NCI-H345 (cell line): ENCODE measurements at places on chromosomes 6 and 20.
A peak's percentile ranks its signal among the peaks of the same experiment; 100 is the strongest.

GRCh38 chr20:22583773-22584521 lies 425 bp downstream of the FOXA2 start:
- peak; percentile 78 for DNase-seq

DNA sequence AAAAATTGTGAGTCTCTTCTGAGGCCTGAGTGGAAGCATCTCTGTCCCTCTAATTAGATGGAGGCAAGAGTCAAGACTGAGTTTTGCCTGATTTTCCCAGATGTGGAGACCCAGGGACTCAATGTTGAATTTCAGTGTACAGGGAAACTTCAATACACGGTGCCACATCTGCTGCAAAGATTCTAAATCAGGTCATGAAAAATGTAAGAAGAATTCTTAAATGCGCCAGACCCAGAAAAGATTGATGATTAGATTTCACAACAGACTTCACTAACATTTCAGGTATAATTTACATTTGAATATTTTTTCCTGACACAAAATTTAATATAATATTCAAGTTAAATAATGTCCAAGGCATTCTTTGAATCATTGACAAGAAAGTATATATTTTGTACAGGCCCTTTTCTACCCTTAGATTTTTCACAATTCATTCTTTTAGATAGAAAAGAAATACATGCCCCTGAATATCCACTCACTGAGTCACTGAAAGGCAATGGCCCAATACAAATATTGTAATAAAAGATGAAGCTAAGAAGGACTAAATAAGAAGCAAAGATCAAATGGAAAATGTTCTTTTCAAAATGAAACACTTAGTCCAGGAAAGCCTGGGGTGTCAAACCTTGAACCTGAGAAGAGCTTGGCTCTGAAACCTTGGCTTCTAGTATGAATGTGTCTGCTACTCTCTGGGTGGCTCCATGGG lies 18.2 kb upstream of the HDGFL1 start:
- no peak for DNase-seq

GRCh38 chr6:164035900-164036485 lies 621.5 kb downstream of the QKI start:
- DNase-seq, result peak; percentile 79

DNA sequence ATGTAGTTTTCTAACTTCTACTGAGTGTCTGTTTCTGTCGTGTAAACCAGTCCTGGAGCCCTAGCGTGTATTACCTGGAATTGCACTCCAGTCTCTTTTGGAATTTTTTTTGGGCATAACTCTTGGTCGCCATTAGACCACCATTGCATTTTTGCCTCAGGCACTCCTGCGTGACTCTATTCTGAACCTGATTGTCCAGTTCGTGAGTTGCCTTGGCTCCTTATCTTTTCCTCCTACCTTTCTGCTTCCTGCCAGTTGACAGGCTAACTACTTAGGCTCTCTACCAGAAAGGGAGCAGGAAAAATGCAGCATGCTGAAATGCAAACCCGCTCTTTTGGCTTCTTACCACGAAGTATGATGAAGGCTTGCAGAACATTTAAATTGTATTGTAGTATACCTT lies 490.9 kb upstream of the SOX4 start:
- DNase-seq, result no peak

DNA sequence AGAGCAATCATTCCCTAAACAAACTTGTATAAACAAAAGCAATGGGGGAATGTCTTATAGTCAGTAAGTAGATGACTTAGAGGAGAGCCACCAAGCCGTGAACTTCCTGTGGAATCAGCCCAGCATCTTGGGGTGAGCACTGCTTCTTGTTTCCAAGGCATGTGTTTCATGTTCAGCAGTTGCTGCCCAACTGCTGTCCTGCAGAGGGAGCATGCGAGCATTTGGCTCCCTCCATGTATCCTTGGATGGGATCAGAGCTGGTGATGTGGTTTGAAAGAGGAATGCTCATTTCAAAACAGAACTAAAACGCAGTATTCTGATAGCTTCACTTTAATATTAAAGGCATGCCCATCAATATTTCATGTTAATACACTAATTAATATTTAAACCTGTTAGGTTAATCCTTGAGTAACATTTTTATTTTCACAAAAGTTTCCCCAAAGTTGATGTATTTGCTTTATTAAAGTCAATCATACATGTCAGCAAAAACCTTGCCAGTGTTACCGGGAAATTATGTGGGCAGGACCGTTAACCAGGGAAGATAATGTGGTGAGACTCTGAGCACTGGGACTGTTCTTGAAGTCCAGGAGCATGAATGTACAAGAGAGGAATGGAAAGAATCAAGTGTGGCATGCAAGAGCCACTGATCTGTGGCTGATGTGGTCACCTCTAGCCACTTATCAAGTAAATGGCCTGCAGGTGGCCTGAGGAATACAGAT lies 172.1 kb upstream of the GGTLC1 start:
- DNase-seq, result peak; percentile 32

- DNase-seq, result no peak
Observed at GRCh38 chr6:157690441-157691210, 132.4 kb upstream of the SNX9 start.

DNA sequence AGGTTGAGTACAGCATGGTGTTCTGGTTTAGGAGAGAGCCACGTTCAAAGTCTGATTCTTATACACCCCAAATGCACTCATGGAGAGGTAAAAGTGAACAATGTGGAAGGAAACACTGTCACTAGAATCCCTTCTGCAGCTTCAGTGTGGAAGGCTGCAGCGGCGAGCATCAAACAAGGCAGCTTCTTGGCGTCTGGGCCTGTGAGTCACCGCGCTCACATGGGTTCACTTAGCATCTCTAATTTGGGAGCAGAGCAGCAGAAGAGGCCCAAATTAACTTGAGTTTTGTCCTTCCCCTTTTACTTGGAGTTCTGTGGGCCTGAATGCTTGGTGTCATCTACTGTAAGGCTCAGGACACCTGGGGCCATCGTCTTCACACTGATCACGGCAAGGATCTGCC lies 10.9 kb upstream of the E2F1 start:
- no peak for DNase-seq

DNA sequence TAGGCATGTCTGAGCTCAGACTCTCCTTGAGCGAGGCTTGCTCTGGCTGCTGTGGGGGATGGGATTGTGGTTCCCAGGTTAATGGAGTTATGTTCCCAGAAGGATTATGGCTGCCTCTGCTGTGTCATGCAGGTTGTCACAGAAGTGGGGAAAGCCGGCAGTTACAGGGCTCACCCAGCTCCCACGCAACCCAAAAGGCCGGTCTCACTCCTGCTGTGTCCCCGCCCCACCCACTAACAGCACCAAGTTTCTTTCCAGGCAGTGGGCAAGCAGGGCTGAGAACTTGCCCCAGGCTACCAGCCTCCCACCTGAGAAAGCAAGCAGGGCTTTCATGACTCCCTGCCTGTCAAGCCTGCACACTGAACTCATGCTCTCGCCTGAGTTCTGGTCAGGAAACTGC lies 750.5 kb downstream of the FRK start:
- DNase-seq, result no peak

- DNase-seq, result no peak
Observed at GRCh38 chr6:111263837-111264236, 176.5 kb downstream of the SLC16A10 start.

GRCh38 chr6:36594029-36594815 lies at the start of gene SRSF3:
Gene SRSF3, plus strand, starts transcription at chr6:36594362. Its CDS starts 2,401 bp downstream, at chr6:36596763.
- DNase-seq, result peak; percentile 98

DNA sequence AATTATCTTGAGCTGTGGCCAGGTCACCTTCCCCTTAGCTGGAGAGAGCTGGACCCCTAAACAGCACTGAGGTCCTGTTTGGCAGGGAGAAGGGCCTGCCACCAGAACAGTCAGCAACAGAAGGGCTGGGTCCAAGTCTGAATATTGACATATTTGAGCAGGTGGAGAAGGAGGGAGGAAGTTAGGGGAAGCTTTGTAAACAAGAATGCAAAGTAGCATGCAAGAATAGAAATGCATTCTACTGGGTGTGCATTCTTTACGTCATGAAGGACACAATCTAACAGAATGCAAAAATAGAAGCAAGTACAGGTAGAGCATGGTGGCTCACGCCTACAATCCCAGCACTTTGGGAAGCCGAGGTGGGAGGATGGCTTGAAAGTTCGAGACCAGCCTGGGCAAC lies 100.5 kb downstream of the QRSL1 start:
- no peak for DNase-seq

DNA sequence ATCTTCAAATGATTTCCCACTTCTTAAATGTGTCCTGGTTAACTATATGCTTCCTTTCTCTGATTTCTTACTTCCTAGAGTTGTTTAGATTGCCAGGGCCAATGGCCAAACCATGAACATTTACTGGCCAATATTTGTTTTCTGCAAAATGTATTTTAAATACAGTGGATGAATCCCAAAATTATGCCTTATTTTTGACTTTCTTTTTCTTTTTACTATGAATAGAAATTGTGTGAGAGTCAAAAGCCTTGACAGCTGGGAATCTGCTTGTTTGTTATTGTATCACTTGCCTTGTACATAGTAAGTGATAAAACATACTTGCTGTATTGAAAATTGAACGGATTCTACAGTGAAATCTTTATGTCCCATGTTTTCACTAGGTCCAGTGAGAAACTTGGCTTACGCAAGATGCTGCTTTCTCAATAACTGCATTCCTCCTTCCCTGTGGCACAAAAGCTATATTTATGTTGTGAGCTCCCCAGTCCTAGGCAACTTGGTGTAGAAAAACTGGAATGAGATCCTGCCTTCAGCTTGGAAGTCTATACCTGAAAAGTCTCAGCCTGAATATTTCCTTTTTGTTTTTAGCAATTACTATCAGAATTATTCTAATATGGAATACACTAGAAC lies 295.2 kb downstream of the EPHA7 start:
- DNase-seq, result no peak

DNA sequence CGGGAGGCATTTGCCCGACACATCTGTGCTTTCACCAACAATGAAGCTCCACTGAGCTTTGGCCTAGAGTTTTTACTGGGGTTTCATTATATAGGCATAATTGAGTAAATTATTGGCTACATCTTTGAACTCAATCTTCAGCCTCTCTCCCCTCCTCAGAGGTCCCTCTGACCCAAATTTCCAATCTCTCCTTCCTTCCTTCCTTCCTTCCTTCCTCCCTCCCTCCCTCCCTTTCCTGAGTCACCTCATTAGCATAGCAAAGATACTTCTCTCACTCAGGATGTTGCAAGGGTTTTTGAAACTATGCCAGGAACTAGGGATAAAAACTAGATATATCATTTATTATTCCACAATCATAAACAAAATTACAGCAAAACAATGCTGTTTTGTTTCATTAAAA lies 238.2 kb upstream of the PRND start:
- DNase-seq, result no peak

- no peak for DNase-seq
Observed at GRCh38 chr6:115194981-115195638, 852.3 kb upstream of the HS3ST5 start.

GRCh38 chr6:170180671-170181337 lies 110.1 kb downstream of the DLL1 start:
- no peak for DNase-seq

DNA sequence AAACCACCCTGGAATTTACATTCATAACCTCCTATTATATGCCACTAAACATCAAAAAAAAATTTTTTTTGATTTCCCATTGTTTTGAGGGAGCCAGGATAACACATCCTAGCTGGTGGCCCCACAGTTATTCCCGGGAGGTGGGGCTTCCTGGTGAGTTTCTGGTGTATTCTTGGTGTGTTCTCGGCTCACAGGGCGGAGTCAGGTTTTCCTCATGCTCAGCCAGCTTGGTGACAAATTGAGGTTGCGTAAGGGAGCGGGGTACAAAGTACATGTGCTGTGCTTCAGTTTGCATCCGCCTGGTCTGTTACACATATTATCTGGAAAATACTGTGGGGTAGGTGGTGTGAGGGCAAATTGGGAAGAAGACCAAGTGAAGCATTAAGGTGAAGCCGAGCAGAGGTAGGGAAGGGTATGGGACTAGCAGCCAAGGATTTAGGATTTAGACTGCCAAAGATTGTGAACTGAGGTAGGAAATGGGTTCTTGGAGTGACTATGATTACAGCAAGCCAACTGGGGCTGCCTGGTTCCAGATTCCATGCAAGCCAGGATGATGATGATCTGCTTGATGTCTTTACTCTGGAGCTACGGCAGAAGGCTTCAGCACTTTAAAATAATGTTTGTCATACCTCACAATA lies 46.2 kb upstream of the EEF1A1 start:
- DNase-seq, result no peak

DNA sequence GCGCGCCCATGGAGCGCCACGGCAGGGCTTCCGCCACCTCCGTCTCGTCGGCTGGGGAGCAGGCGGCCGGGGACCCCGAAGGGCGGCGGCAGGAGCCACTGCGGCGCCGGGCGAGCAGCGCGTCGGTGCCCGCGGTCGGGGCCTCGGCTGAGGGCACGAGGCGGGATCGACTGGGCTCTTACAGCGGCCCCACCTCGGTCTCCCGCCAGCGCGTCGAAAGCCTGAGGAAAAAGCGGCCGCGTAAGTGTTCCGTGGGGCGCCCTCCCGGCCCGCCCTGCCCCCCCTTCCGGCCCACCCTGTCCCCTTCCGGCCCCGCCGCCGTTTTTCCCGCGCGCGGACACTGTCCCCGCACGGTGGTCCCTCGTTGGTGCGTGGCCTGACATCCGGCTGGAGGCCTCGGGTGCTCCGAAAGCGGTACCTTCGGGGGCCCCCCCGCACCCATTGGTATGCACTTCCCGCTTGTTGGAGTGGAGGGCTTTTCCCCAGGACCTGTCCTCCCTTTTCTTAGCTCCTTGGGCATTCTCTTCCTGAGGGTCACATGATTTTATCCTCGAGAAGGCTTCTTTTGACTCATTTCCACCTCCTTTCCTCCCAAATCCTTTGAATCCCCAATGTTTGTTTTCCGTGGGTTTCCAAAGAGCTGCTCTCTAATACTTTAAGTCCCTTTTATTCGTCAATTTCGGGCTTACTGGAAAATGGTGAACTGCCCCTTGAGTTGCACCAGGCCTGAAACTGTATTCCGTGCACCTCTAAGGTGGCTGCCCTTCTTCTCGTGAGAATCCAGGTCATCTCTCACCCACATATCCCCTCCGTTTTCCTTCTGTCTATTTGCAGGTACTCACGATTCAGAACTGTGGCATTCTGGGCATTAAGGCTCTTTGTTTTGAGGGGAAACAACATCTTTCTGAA lies 556 bp downstream of the PANK2 start:
- DNase-seq, result peak; percentile 44

DNA sequence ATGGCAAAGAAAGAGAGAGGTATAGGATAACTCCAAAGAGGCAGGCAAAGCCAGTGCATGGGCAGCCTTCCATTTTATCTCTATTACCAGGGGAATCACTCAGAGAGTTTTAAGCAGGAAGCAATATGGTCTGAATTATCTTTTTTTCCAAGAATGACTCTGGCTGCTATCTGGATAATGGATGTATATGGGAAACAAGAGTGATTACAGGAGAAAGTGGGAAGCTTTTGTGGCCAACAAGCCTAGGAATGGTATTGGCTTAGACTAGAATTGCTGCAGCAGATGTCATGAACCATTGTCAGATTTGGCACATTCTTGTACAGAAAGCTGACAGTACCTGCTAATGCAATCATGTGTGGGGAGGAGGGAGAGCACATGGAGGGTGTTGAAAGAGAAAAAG lies 73.0 kb upstream of the BTBD3 start:
- DNase-seq, result no peak

DNA sequence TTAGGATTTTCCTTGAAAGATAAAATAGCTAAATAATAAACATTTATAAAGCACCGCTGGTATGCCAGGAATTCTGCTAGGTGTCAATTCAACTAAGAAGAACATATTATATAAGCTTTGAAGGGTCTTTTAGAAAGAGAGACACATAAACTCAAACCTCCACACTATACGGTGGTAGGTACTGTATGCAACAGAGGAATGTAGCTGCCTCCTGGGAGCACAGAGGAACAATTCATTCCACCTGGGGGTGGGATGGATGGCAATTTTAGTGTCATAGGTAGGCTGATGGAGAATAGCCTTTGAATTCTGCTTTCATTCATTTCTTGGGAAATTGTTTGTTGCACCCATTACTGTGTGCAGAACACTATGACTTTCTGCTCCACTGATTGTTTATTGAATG lies 447.1 kb upstream of the MAP3K7 start:
- no peak for DNase-seq

GRCh38 chr6:77774457-77774856 lies 121.6 kb downstream of the MEI4 start:
- DNase-seq, result no peak
